Stimulated activated CD4-positive, alpha-beta T cell treated with anti-CD3 and anti-CD28 coated beads, TNF-alpha, amount 100 ng/mL, for 24 hours (primary cell): ENCODE measurements at places on chromosomes 2 and 18.
A peak's percentile ranks its signal among the peaks of the same experiment; 100 is the strongest.

GRCh38 chr2:240128608-240129145 is 7.4 kb downstream of the COPS9 start:
- DNase-seq: no peak

DNA sequence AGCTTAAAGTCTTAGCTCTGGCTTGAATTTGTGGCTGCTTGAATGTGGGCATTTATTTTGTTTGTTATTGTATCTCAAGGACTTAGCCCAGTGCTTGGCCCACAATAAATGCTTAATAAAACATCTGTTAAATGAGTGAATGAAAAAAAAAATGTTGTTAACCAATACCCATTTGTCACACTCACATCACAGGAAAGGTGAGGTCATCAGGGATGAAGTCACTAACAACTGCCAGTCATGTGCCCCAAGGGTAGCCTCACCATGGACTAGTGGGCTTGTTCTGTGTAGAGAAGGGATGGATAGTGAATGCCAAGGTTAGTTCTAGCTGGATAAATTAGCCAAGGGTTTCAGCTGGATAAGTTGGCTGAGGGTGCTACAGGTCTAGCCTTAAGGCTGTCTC is 3.0 kb downstream of the NRBP1 start:
- DNase-seq: no peak

DNA sequence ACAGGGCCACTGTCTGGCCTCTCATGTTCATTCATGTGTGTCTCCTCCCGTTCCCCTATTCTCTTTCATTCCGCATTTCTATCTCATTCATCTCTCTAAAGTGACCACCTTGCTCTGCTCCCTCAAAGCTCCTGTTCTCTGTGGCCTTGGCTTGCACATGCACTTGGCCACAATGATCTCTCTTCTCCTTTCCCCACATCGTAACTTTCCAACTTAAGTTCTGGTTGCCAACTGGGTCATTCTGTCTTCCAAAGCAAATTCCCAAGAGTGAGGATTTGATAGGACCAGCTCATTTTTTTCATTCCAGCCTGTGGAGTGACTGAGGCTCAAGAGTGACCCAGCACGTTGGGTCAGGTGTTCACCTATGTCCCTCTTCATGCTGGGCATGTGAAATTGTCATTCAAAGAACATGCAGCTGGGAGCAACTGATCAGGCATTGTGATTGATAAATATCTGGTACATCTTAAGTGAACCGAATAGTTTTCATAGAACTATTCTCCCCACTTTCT is 14.3 kb upstream of the ITGA6 start:
- DNase-seq: no peak

- no peak for DNase-seq
Observed at GRCh38 chr2:127097841-127098651, 8.9 kb downstream of the BIN1 start.

DNA sequence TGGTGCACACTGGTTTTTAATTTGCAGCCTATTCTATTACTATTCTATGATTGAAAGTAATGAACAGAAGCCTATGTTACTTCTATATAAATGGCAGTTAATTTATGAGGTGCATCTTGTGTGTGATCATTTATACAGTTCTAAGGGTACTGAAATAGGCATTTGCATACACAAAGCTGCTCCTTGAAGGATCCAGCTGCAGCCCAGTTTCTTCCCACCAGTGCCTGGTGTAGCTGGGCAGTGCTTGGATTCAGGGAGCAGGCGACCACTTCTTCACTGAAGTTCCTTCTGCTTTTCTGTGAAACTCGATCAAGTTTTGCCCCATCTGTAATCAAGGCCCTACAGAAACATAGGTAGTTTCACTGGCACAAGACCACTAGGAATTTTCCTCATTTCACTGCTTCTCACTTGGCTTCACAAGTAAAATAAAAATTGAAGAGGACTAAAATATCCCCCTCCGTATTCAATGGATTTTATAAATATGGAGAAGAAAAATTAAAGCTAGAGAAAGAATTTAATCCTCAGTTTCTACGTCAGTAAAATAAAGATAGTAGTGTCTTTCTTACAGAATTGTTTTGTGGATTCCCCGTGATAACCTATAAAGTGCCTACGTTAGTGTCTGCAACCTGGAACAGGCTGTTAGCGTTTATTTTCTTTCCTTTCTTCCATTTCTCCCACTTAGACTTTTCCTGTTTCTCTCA is 1.7 kb upstream of the LPIN2 start:
- no peak for DNase-seq

GRCh38 chr2:241865957-241866789 is 3.4 kb upstream of the RTP5 start:
- no peak for DNase-seq

GRCh38 chr2:32806857-32807256 is 139.9 kb upstream of the LTBP1 start:
- DNase-seq: no peak

DNA sequence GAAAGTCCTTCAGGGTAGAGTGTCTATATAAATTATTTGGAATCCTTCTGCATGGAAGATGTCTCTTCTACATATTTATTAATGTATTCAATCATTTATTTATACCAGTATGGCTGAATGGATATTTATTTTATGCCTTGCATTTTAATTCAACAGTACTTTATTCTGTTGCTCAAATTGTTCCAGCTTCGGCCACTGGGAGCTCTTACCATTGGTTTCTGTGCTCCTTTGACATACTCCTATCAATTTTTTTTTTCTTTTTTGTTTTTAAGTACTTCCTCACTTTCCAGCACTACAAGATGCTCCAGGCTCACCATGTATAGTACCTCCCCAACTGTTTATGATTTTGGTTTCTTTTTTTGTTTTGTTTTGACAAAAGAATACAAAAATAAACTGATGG is 39.4 kb upstream of the WIPF1 start:
- DNase-seq: no peak

GRCh38 chr18:28494151-28494550 is 317.2 kb upstream of the CDH2 start:
- DNase-seq: no peak

DNA sequence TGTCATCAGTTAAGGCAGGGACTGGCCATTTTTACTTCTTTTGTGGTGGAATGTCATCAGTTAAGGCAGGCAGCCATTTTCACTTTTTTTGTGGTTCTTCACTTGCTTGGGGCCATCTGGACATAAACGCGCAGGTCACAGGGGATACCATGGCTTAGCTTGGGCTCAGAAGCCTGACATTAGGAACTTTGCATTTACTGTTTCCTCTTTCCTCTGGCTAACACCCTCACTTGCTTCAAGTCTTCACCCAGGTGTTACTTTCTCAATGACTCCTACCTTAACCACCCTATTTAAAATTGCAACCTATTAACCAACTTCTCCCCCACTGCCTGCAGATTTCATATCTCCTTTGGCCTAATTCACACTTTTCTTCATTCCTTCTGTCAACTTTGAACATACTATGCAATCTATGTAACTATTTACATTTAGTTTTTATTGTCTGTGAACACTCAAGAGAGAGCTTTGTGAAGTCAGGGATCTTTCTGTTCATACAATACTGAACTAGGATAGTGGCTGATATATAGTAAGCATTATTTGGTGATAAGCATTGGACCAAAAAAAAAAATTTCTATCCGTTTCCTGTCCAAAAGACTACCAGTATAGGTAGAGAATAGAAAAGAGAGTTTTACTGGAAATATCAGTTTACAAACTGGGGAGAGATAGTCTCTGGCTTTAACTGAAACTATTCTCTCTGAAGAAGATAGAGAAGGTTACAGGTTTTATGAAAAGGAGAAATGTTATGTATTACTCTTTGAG is 600.1 kb upstream of the ZNF804A start:
- DNase-seq: no peak

DNA sequence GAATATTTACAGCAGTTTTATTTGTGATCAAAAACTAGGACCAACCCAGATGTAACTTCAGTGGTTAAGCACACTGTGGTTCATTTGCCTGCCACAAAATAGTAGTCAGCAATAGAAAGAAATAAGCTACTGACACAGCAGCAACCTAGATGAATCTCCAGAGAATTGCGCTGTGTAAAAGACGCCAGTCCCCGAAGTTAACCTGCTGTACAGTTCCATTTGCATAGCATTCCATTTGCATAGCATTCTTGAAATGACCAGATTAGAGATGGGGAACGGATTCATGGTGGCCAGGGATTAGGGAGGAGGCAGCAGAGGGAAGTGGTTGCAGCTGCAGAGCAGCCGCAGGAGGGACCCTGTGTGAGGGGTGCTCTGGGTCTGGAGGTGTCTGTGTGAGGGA is 39.3 kb upstream of the NFATC1 start:
- no peak for DNase-seq

DNA sequence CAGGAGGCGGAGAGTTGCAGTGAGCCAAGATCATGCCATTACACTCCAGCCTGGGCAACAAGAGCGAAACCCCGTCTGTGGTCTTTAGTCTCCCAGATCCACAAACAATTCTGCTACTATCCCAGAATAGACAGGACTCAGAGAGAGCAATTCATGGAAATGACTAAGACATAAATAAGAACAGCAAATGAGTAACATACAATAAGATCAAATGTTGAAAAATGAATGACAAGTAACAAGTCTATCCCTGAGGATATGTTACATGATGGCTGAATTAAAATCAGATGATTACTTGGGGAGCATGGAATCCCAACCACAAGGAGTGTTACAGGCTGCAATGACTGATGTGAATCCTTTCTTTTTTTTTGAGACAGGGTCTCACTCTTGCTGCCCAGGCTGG is 10.3 kb downstream of the ARL5A start:
- DNase-seq: no peak

- DNase-seq: no peak
Observed at GRCh38 chr18:55430026-55430425, 158.0 kb downstream of the TCF4 start.

DNA sequence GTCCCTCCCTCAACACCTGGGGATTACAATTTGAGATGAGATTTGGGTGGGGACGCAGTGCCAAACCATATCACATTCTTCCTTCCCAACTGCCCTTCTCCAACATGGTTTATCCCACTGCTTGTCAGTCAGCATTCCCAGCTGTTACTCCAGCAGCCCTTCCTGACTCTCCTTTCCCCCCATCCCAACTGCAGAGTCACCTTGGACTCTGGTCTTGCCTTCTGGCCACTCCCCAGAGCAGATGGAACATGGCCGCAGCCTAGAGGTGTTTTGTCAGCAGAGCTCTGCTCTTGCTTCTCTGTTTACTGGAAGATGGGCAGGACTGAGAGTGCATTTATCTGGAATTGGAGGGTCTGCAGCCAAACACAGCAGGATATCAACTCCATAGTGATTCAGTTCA is 51.2 kb upstream of the MEX3C start:
- DNase-seq: no peak

GRCh38 chr2:36700311-36700710 is 3.8 kb downstream of the VIT start:
- no peak for DNase-seq

DNA sequence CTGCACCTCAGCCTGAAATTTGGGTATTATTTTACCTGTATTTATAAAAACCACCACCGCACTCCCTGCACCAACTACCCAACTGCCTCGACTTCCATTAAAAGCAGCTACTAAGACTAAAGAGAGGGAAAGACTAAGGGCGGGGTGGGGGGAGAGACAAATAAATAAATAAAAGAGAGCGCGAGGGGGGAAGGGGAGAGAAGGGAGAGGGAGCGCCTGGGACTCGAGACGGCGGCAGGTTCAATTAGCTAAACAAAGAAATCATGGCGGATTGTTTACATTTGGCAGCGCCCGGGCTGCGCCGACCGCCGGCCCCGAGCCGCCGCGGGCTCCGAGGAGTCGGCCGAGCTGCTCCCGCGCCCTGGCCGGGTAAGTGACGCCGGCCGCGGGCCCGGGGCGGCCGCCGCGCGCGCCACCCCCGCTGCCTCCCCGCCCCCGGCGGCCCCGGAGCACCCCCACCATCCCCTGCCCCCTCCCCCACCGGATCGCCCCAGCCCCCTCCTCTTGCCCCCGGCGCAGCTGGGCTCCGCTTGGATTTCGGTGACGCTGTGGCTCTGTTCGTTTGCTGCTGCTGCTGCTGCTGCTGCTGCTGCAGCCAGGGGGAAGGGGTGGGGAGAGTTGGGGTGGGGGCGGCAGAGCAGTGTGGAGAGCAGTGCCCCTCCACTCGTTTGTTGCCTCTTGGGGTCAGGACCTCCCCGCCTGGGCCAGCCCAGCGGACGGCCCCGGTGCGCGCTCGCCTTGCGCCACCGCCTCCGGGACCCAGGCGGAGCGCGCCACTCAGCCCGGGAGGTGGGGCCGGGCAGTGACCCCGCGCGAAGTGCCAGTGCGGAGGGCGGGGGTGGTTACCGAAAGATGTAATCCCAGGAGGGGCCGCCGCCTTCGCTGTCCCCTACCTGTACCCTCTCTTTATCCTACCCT is 187.2 kb upstream of the FANCL start:
- no peak for DNase-seq

GRCh38 chr18:62209046-62209445 is 22.0 kb downstream of the RELCH start:
- DNase-seq: no peak

DNA sequence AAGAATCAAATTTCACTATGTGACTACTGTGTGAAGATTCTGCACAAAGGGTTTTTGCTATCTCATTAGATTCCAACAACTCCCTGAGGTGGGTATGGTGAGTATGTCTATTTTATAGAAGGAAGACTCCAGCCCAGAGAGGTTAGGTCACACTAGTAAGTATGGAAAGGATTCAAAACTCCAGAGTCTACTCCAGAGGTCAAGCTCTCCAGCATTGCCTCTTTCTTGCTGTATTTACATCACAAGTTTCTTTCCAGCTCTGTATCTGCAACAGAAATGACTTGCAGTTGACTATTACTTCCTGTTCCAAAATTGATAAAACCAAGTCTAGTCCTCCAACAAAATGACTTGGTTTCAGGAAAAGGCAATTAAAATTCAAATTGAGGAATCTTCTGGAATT is 2.1 kb downstream of the COL4A4 start:
- DNase-seq: no peak

DNA sequence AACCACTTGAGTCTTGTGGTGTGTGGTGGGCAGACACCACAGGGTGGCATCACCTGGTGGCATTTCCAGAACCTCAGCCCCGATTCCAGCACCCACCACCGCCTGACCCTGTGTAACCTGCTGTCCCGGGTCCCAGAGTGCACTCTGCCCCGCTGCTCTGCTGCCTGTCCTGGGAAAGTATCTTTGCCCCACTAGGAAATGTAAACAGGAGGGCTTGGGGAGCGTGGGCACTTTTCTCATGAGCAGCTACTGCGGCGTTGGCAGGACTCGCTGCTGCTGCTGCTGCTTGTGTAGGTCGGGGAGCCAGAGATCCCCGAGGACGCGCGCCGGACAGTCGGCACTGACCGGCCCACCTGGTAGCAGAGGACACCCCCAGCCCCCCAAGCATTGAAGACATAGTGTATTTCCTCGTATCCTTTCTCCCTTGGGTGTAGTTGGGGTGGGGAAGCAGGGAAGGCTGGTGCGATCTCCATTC is 13.4 kb downstream of the DTYMK start:
- no peak for DNase-seq

DNA sequence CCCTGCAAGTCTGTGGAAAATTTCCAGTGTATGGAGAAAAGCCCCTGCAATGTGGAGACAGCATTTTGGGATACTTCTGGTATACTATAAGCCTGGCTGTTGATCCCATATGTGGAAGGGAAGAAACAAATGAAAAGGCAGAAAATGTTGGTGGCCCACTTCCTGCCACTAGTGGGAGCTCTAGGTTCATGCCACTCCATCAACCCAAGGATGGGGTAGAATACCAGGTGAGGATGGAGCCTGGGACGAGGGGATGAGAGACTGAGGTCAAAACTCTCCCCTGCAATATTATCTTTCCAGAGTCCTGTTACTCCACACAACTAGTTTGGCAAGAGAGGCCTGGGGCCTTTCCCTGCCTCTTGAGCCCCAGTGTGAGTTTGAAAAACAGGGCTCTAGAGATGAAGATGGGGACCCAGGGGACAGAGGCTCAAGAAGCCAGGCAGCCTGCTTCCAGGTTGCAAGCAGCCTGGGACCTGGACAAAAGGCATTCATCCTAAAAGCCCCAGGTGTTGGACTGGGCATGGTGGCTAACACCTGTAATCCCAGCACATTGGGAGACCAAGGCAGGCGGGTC is 31.9 kb downstream of the BMP10 start:
- DNase-seq: peak; percentile 24
